ENCODE measurements at places on chromosomes 5 and 9.

GRCh38 chr9:29001006-29001405 is 1427.7 kb upstream of the C9orf72 start:
- no peak for DNase-seq

DNA sequence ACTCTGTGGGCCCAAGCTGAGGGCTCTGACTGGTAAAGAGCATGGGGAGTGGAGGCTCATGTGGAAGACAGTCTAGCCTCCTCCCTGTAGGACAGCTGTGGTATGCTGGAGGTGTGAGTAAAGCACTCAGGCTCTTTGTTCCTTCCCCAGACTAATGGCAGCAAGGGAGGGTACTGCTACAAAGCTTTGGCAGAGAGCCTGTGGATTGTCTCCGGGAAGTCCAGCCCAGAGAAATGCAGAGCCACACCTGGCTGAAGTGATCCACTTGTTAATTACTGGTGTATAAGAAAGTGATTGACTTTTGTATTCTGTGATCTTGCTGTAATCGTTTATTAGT is 161.7 kb downstream of the OXCT1 start:
- DNase-seq, result no peak

DNA sequence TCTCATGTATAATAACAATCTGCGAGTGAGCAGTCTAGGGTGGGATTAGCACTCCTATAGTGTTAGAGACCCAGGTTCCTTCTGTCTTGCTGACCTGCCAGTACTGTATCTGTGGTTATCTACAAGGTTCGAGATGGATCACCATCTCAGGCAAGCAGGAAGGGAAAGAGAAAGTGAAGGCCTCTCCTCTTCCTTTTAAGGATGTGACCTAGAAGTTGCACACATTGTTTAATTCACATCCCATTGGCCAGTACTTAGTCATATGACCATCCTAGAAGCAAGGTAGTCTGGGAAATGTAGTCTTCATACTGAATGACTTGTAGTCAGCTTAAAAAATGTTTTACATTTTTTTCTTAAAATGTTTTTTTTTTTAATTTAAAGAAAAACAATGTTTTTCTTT is 168.6 kb downstream of the CARTPT start:
- no peak for DNase-seq

GRCh38 chr5:52692039-52692438 is 95.7 kb upstream of the ITGA1 start:
- DNase-seq, result no peak

GRCh38 chr9:114633438-114634089 is 22.5 kb downstream of the TMEM268 start:
- DNase-seq, result no peak

DNA sequence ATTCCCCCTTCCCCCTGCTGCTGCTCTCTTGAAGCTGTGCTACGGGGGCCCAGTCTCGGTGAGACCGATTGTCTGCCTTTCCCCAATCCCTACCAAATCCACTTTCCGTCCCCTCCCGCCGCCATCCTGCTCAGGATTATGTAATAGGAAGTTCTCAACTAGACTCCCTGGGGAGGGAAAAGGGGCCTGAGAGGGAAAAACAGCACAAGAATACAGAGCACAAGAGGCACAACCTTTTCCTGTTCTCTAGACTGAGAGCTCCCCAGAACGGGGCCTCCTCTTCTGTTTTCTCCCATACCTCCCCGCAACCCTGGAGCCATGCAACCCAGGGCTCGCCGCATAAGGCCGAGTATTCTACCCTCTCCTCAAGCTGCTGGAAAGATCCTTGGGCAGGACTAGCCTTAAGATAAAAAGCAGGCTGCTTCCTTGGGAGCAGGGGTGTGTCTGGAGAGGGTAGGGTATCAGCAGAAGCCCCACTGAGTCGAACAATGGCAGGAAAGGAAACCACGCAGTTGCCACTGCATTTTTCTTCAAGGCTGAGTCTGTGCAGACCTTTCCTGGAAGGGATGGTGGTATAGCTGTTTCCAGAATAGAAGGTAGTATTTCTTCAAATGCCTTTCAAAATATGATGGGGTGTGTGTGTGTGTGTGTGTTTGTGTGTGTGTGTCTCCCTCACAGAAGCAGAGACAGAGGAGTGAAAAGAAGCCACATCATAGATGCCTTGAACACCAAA is 12.9 kb downstream of the MYORG start:
- DNase-seq, result no peak

- DNase-seq, result no peak
Measured at GRCh38 chr5:106121972-106122605, 1548.6 kb downstream of the EFNA5 start.

- DNase-seq, result no peak
Measured at GRCh38 chr9:128116104-128117083, 11.1 kb downstream of the PTGES2 start.

DNA sequence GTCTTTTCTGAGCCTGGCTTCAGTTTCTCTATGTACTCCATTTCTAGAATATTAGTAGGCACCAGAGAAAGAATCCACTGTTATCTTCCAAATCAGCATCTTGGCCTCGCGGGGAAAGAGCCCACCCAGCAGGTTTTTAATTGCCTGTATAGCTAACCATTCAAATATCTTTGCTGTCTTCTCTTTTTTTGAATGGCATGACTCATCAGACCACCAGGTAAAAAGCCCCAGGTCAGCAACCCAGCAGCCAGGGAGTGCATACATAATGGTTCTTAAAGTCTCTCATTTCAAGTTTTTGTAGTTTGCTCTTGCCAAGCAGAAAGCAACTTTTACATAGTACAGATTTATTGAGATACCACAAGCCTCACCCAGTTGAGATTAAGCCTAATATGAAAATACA is 50.7 kb downstream of the TMEM167A start:
- DNase-seq, result no peak

- DNase-seq, result no peak
Measured at GRCh38 chr9:93052791-93053540, 5.5 kb upstream of the SUSD3 start.

DNA sequence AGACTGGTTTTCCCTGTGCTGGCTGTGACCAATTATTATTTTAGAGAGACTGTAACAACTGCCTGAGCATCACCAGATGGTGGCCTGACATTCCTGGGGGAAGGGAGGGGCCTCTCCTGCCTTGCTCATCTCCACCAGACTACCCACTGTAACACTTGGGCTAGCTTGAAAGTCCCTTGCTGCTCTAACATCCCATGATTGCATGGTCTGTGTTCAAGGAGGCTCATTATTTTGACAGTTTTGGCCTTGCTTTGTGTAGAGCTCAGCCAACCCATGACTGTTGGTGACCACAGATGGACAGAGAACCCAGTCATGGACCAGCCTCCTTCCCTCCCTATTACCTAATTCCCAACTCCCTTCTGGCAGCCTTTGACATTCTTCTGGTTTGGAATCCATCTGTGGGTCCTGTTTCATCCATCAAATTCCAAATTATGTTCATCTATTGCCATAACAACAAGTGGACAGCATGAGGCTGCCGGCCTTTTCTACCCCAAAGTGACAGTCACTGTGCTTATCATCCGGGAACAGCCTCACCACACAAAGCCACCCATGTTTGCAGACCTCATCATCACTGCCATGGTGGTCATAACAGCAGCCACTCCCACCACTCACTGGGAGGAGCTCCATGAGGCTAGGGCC is 49.0 kb upstream of the ICE1 start:
- no peak for DNase-seq

- DNase-seq, result no peak
Measured at GRCh38 chr5:177304392-177305119, 957 bp downstream of the PRELID1 start.

DNA sequence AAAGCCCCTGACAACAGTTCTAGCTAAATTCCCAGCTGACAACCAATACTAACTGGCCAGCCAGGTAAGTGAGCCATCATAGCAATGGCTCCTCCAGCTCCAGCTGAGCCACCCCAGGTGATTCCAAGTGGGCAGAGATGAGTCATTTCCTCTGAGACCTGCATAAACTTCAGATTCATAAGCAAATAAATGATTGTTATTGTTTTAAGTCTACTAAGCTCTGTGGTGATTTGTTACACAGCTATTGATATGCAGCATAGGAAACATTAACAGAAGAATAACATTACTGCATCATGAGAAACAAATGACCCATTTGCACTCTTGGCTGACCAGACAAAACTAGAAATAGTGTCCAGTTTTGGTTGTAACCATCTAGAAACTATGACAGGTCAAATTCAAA is 60.3 kb downstream of the TTC39B start:
- DNase-seq, result no peak

DNA sequence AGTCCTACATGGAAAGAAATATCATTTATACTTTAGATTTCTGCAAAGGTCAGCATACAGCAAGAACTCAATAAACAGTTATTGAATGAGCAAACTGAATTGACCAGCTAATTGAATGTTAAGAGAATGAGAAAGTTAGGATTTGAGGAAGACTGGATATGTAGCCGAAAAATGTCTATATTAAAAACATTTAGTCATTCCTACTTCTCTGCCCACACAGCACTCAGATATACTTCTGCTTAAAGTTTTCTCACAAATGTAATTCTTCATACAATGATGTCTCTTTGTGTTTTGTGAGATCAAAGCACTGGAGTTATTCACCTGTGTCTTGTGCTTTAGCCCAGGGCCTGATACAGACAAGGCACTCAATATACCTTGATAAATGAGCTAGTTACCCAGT is 188.6 kb downstream of the PARP8 start:
- no peak for DNase-seq
